ENCODE measurements at places on chromosomes 3 and 15.

GRCh38 chr3:66253790-66254620, 33.2 kb downstream of the SLC25A26 start:
- peak; percentile 46 for DNase-seq

DNA sequence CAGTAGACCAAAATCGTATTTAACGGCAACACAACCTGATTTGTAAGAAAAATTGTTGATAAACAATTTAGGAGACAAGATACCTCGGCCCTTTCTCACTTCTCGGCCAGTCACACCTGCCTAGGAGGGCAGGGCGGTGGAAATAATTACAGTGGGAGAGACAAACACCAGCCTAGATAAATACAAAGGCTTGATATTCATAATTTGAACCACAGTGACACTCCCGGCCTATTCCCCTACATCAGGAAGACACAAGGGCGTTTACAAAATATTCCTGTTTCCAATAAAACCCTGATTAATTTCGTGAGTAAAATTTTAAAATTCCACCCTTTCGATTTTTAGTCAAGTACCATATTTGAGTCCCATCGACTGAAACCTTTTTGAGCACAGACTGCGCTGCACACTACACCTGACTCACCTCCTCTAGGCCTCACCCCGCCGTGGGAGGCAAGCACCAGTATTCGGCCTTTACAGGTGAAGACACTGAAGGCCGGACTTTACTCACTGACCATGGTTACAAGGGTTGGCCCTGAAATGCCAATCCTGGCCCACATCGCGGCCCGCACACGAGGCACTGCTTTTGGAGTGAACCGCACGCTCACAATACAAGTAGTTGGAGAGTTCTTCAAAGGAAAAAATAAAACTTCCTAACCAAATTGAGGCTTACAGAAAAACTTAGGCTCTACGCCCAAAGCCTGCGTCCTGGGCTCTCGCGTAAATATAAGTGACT, 794 bp downstream of the ARPP19 start:
- DNase-seq = peak; percentile 46

GRCh38 chr3:160196511-160197104, 28.6 kb upstream of the C3orf80 start:
- DNase-seq = no peak

DNA sequence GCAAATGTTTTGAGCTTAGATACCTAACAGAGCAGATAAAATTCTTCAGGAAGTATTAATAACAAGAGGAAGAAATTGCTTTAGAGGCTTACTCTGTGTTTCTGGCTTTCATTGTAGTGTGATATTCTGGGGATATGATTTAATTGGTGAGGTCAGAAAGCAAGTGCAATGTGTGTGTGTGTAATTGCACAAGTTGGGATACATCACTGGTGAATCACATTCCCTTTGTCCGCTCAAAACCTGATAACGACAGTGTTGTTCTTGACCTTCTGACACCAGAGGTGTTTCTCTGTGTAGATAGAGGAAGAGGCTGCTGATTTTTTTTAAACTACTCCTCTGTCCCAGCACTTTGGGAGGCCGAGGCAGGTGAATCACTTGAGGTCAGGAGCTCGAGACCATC, 161.1 kb downstream of the CACNA2D3 start:
- DNase-seq = no peak

DNA sequence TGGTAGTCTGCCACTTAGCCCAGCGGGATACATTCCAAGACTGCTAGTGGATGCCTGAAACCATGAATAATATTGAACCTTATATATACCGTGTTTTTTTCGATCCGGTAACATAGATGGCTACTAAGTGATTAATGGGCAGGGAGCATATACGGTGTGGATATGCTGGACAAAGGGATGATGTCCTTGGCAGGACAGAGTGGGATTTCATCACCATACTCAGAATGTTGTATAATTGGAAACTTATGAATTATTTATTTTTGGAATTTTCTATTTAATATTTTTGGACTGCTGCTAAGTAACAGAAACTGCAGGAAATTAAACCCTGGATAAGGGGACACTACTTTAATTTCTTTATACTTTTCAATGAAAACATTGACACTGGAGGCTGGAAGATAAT, 53.2 kb downstream of the ASTE1 start:
- DNase-seq = no peak

DNA sequence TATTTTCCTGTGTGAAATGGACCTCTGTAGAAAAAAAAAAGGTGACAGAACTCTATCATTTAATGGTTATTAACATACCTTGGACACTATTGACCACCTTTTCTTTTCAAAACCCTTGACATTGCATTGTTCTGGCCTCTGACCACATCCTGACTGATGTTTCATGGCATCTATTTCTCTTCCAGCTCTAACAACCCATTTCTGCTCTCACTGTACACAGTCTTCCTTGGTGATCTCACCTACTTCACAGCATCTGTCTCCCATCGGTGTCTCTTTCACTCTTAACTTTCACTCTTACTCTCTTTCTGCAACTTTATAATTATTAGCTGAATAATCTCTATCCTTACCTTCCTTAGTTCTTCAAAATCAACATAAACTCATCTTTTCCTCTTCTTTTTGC, 217.4 kb upstream of the CD96 start:
- no peak for DNase-seq

DNA sequence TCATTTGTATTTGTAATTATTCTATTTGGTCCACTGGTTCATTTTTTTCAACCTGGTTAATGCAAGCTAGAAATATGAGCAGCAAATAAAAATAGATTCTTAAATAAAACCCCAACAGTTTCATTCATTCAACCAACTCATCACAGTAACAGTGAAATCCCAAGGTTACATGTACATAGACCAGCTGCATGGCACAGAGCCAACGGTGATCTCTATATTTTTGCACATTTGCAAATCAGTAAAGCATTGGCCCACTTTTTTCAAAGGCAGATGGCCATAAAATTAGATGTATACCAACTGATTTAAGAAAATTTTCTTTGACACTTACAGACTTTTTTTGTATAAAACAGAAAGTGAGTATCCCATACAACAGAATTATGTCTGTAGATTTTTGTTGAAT, 49.3 kb downstream of the STRIT1 start:
- peak; percentile 74 for DNase-seq

- DNase-seq = no peak
Observed at GRCh38 chr15:42344763-42345162, 14.5 kb upstream of the CAPN3 start.

GRCh38 chr3:48660800-48661400, 1.8 kb downstream of the CELSR3 start:
- DNase-seq = no peak

DNA sequence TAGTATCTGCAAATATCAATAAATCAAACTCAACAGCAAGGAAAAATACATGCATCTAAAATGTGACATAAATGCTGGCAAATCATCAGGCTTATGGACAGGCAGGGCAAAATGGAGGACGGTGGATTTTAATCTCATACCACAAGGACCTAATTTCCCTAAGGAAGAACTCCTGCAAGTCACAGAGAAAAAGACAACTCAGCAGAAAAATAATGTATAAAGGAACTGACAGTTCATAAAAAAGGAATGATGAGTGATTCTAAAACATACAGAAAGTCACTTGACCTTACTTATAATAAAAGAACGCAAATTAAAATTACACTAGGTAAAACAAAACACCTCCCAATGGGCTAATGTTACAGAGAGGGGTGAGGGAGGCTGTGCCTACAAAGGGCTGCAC, 17.2 kb downstream of the TUBGCP5 start:
- no peak for DNase-seq
